Karpas-422 (cell line): ENCODE measurements at places on chromosomes 7 and 10.

DNA sequence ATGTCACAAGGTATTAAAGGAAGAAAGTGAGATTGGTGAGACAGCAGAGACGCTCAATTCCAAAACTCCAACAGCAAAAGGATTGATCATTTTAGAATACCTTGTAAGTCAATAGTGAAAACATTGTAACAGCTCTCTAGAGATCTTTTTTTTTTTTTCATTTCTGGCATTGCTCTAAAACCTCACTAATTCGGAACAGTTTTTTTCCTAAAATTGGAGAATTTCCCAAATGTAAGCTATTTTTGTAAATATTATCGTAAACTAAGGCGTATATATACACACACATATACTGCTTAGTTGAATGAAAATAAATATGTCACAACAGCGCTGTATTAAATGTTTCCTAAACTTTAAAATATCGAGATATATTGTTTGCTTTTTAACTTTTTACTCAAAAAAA is 30.6 kb upstream of the CELF2 start:
- DNase-seq, result no peak

DNA sequence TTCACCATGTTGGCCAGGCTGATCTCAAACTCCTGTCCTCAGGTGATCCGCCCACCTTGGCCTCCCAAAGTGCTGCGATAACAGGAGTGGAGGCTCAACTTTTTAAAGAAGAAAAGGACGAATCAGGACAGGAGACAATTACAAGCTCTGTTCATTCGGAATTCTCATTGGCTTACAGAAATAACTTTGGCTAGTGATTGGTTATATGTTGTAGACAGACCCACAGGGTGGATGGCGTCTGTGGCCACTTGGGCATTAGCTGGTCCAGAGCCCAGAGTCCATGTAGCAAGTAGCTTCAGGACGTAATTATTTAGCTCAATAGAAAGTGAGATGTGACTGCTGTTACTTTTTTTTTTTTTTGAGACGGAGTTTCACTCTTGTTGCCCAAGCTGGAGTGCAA is 160.5 kb upstream of the TNRC18 start:
- DNase-seq, result no peak

DNA sequence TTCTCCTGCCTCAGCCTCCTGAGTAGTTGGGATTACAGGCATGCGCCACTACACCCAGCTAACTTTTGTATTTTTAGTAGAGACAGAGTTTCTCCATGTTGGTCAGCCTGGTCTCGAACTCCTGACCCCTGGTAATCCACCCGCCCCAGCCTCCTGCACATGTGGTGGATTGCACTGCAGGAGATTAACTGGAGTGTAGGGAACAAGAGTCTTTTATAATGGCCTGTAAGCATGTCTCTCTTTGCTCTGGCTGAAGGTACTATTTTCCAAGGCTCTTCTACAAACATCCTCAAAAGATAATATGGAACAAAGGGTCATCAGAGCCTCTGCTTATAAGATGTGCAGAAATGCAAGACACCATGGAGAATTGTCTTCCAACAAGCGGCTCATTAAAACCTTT is 3.2 kb downstream of the TOMM7 start:
- no peak for DNase-seq

DNA sequence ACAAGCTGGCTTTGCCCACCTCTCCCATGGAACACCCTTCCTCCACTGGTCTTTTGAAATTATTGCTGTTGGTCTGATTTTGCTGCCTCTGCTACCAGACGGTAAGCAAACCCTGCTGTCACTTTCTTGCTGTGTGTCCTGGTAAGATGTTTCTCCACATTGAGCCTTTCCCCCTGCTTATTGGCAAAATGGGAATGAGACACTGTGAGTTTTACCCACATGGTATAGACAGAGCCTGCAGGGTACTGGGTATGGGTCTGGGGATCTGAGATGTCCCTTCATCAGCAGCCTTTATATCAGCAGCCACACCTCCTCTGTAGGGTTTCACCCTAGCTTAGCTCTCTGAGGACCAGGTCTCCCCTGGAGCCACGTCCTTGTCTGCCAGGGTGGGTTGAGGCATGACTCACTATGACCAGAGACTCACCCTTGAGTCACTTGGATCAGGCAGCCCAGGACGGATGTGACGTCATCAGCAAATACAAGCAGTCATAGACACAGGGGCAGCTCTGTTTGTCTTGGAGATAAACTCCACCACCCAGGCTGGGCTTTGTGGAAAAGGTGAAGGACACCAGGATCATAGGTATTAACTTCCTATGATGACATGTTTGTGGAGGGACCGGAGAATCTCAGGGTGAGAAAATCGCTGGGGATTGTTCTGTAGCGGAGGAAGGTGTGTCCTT is 17.9 kb upstream of the BAIAP2L1 start:
- no peak for DNase-seq

- DNase-seq, result peak; percentile 65
Observed at GRCh38 chr10:97740613-97741012, 3.7 kb downstream of the ZFYVE27 start.

GRCh38 chr7:155521743-155522398 is 24.5 kb downstream of the CNPY1 start:
- DNase-seq, result no peak

GRCh38 chr7:54932818-54933543 is 85.8 kb upstream of the EGFR start:
- DNase-seq, result no peak

GRCh38 chr10:60446070-60446833 is 56.6 kb upstream of the ANK3 start:
- DNase-seq, result no peak

DNA sequence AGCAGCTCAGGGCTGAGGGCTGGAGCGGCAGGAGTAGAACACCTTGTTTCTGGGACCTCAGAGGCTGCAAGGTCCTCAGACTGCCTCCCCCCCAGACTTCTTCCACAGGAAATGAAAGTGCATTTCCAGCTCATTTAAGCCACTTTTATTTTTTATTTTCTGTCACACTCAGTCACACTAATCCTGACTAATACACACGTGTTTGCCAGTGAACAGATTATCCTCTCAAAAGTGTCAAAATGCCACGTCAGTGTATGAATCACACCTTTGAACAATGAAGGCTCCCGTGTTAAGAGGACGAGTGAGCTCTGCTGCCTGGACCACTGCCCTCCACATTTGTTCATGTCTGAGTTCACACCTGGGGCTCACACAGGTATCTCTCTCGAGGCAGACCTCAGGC is 488.5 kb downstream of the DNAJB6 start:
- no peak for DNase-seq

DNA sequence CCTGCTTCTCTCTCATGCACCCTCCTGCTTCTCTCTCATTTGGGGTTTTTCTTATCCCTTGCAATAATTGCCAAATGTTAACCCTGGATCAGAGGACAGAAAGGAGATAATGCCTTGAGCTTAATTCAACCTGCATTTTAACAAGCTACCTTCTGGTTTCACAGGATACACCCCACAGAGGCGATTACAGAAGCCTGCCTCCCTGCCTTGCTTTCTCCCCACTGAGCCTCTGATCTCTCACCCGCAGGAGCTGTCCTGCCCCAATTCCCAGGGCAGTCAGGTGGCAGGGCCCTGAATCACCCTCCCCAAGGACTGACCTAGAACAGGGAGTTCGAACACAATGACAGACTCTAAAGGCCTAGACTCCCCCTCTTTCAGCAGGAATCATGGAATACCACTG is 959.5 kb downstream of the GRID1 start:
- no peak for DNase-seq

- DNase-seq, result no peak
Observed at GRCh38 chr10:12241810-12242529, 46.0 kb downstream of the CDC123 start.

DNA sequence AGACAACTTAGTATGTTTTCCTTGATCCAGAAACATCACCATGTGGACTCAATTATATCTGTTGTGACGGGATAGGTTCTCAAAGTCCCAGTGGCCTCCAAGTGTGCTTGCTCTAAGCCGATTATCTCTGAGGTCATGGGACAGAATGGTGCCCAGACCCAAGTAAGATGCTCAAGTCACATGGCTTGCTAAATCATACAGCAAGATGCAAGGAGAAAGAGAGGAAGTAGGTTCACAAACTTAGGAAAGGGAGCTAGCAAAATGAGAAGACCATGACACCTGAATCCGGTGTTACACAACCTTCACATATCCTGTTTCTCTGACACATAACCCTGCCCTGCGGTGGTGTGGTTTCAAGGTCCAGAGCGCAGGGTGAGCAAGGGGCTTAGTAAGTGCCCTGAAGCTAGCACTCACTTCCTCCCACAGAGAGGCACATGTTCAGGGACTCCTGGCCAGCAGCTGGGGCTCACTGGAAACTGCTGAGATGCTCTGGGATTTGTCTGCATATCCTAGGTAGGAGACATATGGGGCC is 590.9 kb upstream of the ANKRD30A start:
- DNase-seq, result peak; percentile 95

GRCh38 chr10:94010886-94011285 is 17.2 kb downstream of the PLCE1 start:
- no peak for DNase-seq

GRCh38 chr7:80635998-80636397 is 2.4 kb upstream of the CD36 start:
- DNase-seq, result no peak

DNA sequence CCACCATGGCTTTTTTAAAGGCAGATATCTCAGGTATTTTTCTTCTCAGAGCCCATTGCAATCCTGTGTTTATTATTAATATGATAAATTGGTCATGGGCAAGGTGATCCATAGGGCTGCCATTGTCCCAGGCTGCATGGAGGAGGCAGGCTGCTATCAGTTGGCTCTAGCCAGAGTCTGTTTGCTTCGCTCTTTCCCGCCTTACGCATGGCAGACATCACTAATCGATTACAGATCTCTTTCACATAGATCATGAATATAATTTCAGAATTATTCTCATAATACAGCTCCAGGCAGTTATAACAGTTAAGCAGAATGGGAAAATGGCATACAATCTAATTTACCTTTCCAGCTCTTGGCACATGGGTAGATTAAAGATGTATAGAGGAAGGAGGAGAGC is 30.4 kb upstream of the HABP2 start:
- no peak for DNase-seq

- no peak for DNase-seq
Observed at GRCh38 chr10:74909670-74910069, 83.3 kb downstream of the KAT6B start.

GRCh38 chr10:59876695-59877094 is 29.7 kb downstream of the CCDC6 start:
- DNase-seq, result no peak

DNA sequence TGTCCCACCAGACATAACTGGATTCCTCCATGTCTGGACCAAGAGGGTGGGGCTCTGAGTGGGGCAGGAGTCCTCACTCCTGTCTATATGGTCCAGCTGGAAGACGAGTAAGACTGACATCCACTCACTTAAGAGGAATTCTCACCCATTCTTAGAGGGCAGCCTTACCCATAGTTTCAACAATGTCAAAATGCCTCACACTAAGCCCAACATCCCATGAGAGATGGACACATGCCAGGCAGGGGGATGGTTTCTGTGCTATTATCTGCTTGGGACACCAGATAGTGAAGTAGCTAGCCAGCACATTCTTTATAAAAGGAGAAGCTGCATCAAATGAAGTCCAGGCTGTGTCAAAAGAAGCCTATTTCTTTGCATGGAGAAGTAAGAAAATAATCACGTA is 4.7 kb upstream of the LANCL2 start:
- DNase-seq, result no peak

GRCh38 chr10:61108915-61109314 is 164.9 kb upstream of the RHOBTB1 start:
- DNase-seq, result no peak

- DNase-seq, result no peak
Observed at GRCh38 chr7:100745184-100745583, 11.8 kb downstream of the ZAN start.

GRCh38 chr10:70672165-70673042 is at the start of gene ADAMTS14:
ADAMTS14 (plus strand) TSS chr10:70672506; CDS start chr10:70672803, 297 bp downstream.
- no peak for DNase-seq

DNA sequence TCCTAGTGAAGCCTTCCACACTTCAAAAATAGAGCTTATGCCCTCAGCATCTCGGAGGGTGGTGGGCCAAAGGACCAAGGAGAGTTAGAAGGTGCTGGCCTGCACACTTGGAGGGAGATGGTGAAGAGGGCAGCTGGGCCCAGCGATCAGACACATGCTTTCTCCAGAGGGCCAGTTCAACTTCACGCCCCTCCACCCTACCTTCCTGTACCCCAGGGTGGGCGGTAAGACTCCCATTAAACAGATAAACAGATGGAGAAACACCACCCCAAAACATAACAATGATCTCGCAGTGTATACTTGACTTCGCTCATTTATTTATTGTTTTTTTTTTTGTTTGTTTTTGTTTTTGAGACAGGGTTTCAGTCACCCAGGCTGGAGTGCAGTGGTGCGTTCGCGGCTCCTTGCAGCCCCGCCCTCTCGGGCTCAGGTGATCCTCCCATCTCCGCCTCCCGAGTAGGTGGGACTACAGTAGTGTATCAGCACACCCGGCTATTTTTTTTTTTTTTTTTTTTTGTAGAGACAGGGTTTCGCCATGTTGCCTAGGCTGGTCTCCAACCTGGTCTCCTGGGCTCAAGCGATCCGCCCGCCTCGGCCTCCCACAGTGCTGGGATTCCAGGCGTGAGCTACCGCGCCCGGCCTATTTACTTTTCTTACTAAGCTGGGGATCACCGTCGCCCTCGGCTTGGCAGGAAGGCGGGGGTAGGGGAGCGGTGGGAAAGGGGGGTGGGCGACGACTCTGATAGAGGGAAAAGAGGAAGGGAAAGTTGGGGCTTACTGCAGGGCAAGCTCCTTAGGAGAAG is 1.8 kb downstream of the C10orf95 start:
- peak; percentile 91 for DNase-seq

- no peak for DNase-seq
Observed at GRCh38 chr10:73950155-73950948, 39.4 kb downstream of the PLAU start.

GRCh38 chr10:68302503-68302823 is 29.4 kb upstream of the HNRNPH3 start:
- DNase-seq, result no peak

DNA sequence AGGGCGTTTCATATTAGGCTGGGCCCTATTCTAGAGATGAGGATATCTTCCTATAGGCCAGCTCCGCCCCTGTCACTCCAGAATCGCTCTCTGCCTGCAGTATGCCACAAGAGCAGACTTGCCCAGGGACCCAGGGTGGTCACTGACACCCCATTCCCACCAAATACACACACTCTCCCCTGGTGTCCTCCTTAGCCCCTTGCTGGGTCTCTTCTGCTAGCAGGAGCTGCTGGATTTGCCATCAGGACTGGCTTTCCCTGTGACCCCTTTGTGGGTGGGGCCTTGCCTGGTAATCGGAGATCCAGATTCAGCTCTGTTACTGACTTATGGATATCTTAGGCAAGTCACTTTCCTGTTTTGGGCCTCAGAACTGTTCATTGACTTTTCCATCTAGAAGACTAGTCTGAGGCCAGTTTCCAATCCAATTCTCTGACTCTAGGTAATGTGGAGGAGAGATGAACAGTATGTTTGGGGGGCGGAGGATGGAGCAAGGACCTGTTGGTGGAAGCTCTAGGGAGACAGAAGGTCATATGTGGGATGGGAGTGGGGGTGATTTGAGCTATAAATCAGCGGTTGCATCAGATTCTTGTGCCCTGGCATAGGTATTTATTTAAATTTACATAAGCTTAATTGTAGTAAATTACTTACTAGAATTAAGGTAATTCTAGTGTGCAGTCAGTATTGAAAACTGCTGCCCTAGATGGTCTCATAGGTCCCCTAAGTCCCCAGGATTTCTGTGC is 1.6 kb downstream of the TSPAN15 start:
- DNase-seq, result no peak
